ENCODE measurements at places on chromosomes 16 and 17. TPM values are rescaled to one million over a fixed set of nuclear protein-coding genes. Genes with fewer than 3 reads are reported as not detected.
A peak's percentile ranks its signal among the peaks of the same experiment; 100 is the strongest.

NLGN2 gene
- total RNA-seq: 7.4 TPM

GRCh38 chr17:2453866-2454265 lies 53.0 kb upstream of the MNT start:
- DNase-seq: no peak

- peak; percentile 18 for DNase-seq
These were observed 7.3 kb upstream of the CAPNS2 start for GRCh38 chr16:55559233-55559632.

DNA sequence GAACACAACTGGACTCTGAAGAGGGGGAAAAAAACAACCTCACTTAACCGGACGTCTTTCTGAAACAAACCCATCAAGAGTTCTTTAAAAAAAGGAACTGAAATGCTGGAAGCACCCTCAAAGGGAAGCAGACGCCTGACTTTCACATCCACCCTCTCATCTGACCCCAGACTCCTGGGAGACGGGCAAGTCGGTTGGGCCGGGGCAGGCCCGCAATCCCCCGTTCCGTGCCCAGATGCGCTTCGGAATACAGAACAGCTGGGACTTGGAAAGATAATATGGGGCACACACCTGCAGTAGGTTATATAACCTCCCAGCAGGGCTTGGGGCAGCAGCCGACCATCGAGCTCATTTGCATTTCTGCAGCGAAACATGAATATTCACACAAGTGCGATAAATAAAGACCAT lies 3.7 kb downstream of the ARHGAP27 start:
- no peak for DNase-seq

DNA sequence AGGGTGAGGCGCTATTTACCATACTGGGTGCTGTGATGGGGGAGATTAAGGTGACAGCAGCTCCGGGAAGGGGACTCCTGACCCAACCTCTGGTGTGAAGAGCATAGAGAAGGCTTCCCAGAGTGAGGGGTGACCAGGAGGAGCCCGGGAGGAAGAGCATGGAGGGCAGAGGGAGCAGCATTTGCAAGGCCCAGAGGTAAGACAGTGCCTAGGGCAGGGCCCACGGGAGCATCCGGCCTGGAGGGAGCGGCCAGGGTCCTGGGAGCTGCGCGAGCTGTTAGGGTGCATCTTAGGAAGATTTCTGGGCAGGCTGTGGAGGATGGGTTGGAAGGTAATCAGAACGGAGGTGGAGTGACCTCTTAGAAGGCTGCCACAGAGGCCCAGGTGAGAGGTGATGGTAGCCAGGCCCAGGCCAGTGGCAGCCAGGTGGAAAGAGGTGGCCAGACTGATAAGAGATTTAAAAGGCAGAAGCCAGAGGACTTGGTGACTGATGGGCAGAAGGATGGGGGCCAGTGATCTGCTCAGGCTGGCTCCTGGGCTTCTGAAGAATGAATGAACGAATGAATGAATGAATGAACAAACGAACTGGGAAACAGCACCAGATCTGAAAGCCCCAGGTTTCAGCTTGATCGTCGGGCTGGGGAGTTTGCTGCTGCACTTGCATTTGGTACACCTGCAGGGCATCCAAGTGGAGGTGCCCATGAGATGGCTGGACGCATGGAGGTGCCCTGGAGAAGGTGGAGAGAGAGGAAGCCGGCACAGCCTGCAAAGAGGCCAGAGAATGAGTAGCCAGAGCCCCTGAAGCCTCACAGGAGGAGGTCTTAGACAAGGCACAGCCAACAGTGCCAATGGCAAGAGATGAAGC lies 13.0 kb upstream of the TMEM92 start:
- no peak for DNase-seq

DNA sequence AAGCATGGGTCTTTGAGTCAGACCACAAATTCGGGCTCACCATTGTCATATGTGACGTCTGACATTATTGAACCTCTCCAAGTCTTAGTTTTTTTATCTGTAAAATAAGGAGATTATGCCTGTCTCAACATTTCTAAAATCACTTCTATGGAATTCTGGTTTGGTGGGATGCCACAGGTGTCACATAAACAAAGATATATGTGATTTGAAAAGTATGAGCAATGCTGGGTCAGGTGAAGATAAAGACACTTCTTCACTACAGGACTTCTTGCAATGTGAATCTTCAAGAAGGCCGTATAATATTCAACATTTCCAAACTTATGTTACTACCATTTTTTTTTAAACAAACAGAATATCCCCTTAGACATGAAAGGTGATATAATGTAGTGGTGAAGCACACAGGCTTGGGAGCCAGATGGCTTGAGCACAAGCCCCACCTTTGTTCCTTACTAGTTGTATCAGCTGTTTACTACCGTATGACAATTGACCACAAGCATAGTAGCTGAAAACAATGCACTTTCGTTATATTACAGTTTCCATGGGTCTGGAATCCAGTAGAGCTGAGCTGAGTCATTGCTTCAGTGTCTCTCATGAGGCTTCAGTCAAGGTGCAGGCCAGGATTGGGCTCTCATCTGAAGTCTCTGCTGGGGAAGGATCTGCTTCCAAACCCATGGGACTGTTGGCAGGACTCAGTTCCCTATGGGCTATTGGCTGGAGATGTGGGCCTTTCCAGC lies 87.7 kb downstream of the UTP18 start:
- DNase-seq: no peak

GRCh38 chr17:2909175-2909845 lies 113.1 kb downstream of the RAP1GAP2 start:
- no peak for DNase-seq

GRCh38 chr16:80577485-80578280 lies 36.9 kb downstream of the DYNLRB2 start:
- DNase-seq: no peak

DNA sequence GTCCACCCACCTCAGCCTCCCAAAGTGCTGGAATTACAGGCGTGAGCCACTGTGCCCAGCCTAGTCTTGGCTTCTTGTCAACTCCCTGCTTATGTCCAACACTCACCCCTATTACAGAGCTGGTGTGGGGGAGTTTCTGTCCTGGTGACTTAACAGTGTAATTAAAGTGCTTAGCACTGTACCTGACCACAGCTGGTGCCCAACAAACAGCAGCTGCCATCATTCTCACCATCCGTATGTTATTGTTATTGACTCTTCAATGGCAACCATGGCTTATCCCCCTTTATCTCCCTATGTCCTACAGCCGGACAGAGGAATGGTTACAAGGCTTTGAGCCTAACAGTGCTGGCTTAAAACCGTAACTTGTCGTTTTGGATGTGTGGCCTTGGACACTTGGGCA lies 17.0 kb upstream of the BRCA1 start:
- DNase-seq: no peak

GRCh38 chr16:68993885-68994284 lies 111.6 kb upstream of the HAS3 start:
- DNase-seq: peak; percentile 76
